ENCODE measurements at places on chromosomes 5 and 9.

- DNase-seq: no peak
These were observed 78.1 kb upstream of the VCAN start for GRCh38 chr5:83393504-83393866.

- no peak for DNase-seq
These were observed 2.2 kb downstream of the FTMT start for GRCh38 chr5:121853850-121854249.

- DNase-seq: no peak
These were observed 29.6 kb downstream of the LHX2 start for GRCh38 chr9:124040935-124041816.

- no peak for DNase-seq
These were observed 35.1 kb upstream of the FREM1 start for GRCh38 chr9:14945351-14945750.

DNA sequence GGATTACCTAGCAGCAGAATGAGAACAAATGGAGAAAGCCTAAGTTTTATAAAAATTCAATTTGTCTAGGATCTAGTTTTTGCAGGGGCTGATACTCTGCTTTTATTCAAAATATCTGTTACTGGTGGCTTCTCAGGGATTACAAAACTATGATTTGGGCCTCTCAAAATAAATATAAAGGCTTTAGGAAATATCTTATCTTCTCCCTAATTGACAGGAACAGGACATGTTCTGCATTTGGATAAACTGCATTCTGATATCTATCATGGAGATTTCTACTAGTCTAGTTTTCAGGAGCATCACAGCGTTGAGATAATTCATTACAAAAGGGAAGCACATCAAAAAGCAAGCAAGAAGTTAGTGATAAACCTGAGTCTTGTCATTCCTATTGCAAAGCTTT is 127.1 kb upstream of the ITGA1 start:
- no peak for DNase-seq

GRCh38 chr9:13053504-13053903 is 226.0 kb downstream of the MPDZ start:
- no peak for DNase-seq

All from NCI-H1105 treated with DMSO at 0.1 percent for 48 hours (cell line).